ENCODE measurements at places on chromosomes 5 and 9.

GRCh38 chr5:28265877-28266276 is 1227.5 kb upstream of the CDH9 start:
- DNase-seq = no peak

DNA sequence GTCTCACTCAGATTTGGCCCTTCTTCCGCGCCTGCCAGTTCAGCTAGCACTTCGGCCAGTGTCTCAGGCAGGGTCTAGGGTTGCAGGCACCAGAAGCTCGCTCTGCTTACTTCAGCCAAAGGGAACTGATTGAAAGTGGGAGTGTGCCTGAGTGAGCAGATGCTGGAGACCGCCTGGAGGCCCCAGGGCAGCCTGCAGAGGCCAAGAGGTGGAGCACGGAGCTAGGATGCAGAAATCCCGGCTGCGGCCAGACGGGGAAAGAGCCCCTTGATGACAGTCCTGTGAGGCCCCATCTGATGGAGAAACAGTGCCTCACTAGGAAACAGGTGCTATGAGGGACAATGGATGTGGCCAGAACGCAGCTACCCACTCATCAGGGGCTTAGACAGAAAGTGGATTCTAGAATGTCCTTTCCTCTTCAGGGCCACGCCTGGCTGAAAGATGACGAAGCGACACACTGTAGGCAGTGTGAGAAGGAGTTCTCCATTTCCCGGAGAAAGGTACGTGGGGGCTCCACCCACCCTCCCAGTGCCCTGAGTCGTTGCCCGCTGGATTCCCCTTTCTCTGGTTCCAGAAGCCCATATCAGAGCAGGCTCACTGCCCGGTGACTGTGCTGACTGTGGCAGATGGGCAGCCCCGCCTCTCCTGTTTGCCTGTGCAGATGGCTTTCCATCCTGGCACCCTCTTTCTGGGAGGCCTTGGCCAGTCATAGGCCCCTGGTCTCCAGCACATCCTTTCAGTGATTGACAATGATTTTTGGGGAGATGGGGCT is 16.1 kb downstream of the HNRNPH1 start:
- peak; percentile 69 for DNase-seq

DNA sequence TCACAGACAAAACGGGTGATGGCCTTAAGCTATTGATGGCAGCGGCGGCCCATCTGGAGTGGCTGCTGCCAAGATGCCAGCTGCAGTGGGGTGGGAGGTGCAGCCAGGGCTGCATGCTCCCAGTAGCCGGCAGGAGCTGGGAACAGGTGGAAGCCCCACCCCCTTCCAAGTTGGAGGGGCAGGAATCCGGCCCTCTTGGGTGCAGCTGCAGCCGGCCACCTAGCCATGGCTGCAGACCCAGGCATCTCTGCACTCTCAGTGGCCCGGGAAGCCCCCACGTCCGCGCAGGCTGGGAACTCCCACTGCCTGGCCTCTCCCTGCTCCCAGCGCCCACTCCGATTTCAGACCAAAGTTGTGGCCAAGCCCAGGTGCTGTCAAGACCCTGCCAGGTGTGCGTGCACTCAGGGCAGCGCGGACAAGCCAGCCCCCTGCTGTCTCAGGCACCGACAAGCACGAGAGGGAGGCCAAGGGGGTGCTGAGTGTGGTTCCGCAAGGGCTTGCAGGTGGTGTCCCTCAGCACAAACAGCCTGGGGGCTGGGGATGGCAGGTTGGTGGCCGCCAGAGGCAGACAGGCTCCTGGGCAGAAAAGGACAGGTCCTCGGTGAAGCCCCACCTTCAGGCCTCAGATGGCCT is 115.1 kb upstream of the TSLP start:
- DNase-seq = no peak

GRCh38 chr9:97363661-97364299 is 48.1 kb upstream of the TDRD7 start:
- DNase-seq = no peak

DNA sequence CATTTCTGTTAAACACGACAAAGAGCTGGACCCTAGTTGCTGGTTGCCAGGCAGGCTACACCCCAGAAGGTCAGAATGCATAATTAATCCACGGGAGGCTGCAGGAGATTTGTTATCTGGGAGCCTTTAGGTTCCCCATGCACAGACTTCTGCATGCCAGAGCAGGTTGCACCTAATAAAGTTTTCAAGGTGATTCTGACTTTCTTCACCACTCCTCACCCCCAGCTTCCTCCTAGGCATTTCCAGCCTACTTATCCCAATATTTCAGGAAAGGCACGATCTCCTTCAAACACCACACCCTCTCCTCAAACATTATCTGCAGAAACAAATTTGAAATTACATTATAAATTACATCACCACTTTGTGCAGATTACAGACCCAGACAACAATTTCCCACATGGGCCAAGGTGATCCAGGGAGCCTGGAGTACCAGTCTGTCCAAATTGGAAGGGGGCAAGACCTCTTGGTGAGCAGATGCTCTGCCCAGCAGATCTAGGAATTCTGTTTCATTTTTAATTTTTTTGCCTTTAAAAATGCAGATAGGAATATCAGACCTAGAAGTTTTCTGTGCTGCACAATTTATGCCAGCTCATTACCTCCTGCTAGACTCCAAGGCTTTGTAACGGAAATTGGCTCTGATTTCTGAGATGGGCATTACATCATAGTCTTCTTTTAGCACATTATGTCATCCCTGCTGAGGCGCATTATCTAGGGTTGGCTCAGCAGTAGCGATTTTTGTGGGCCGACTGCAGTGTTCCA is 363.4 kb upstream of the SLC30A5 start:
- DNase-seq = peak; percentile 2

DNA sequence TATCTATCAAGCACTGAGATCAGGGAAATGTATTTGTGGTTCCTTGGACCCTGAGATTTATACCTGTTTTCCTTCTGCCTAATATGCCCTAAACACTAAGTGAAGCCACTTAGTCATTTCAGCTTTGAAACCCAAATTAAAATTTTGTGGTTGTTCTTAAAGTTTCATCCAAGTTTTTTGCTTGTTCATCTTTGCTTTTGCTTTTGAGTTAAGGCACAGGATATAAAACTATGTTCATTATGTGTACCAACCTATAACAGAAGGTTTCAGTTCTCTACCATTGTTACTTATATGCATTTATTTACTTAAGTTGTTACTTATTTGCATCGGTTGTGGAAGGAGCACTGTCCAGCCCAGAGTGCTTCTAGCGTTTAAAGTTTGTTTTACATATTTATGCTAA is 382.3 kb downstream of the PTPRD start:
- DNase-seq = no peak

DNA sequence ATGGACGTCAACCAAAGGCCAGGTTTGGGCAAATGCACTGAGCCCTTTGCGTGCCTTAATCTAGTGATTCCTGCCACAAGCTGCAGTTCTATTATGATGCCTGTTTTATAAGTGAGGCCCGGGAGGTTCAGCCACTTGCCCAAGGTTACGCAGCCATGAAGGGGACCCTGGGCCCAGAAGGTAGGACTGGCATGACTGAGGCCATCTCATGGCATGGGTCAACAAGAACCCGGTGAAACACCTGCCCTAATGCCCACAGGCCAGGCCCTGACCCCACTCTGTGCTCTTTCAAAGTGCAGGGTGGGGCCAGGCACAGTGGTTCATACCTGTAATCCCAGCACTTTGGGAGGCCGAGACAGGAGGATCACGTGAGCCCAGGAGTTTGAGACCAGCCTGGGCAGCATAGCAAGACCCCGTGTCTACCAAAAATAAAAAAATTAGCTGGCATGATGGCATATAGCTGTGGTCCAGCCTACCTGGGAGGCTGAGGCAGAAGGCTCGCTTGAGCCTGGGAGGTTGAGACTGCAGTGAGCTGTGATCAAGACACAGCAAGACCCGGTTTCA is 8.6 kb downstream of the NINJ1 start:
- DNase-seq = no peak

- DNase-seq = peak; percentile 19
These were observed 44.5 kb downstream of the SPRY4 start for GRCh38 chr5:142280066-142281007.

- DNase-seq = no peak
These were observed 26.0 kb upstream of the MAST4 start for GRCh38 chr5:66570201-66570600.

DNA sequence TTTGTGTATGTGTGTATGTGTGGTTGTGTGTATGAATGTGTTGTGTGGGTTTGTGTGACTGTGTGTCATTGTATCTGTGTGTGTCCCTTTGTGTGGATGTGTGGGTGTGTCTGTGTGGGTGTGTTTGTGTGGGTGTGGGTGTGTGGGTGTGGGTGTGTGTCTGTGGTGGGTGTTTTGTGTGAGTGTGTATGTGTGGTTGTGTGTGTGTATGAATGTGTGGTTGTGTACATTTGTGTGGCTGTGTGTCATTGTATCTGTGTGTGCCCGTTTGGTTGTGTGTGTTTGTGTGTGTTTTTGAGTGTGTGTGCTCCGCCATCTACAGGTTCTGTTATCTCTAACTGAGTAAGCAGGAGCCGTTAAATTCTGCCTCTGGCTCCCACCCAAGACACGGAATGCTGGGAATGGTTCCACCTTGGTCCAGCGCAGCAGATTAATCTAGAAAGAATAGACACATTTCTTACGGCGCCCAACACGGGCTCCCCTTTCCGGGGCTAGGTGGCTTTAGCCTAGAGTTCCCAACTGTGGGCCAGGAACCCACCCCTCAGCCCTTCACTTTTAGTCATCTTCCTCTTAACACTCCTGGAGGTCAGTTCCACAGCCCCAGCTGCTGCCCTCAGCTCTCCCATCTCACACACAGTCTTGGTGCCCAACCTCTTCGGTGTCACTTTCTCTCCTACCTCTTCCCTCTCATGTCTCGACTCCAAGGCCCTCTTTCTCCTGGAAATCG is 197.1 kb downstream of the TTLL11 start:
- DNase-seq = peak; percentile 11

GRCh38 chr5:33205727-33206410 is 234.9 kb upstream of the TARS1 start:
- no peak for DNase-seq

DNA sequence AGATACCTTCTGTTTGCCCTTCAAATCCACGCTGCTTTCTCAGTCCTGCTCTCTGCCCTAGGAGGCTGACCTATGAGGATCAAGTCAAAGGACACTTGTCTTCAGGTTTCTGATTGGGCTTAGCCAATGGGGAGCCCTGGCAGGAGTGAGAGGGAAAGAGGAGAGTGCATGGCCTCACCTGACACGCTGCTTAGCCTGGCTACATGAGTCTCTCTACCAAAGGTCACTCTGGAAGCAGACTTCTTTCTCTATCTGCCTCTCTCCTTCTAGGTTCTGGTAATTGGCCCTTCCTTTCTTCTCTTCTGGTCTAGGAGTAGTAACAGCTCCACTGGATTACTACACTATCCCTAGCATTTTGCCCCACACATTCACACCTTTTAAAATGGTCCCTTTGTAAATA is 13.1 kb downstream of the ARSB start:
- DNase-seq = no peak

GRCh38 chr5:124061663-124062062 is 549.7 kb downstream of the CSNK1G3 start:
- DNase-seq = no peak

GRCh38 chr5:112063856-112064255 is 306.9 kb upstream of the NREP start:
- DNase-seq = no peak

GRCh38 chr9:14593406-14593805 is 99.8 kb downstream of the ZDHHC21 start:
- no peak for DNase-seq

DNA sequence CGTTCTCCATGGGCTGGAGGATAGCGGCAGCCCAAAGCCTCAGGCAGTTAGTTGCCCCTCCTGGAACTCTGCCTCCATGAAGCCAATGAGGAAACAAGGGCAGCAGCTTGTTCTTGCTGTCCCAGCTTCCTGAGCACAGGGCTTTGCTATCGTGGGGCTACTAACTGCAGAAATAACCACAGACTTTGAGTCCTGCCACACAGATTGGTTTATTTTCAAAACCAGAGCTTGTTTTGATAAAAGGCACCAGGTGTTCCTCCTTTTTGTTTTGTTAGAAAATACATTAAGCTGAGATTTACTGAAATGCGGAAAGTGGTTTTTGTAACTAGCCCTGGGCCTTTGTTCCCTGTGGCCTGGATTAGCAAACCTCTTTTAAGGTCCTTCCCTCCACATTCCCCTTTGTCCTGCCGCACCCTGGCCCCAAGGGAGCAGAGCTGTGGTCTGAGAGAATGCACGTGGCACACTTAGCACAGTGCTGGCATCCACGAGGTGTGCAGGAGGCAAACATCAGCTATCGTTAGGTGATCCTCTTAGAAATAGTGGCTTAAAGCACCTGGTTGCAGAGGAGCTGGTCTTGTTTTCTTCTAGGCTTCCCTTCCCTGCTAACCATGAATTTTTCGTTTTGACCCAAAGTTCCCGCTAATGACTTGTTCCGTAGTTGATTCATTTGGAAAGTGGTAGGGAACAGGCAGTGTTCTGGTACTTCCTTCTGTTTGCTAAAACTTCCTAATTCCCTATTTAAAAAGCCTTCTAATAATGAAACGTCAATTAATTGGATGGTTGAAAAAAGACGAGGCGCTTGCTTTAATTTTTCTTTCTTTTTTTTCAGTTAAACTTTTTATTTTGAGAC is 21.5 kb downstream of the MVB12B start:
- DNase-seq = peak; percentile 47

- DNase-seq = no peak
These were observed 293.1 kb upstream of the CCNH start for GRCh38 chr5:87705876-87706275.

DNA sequence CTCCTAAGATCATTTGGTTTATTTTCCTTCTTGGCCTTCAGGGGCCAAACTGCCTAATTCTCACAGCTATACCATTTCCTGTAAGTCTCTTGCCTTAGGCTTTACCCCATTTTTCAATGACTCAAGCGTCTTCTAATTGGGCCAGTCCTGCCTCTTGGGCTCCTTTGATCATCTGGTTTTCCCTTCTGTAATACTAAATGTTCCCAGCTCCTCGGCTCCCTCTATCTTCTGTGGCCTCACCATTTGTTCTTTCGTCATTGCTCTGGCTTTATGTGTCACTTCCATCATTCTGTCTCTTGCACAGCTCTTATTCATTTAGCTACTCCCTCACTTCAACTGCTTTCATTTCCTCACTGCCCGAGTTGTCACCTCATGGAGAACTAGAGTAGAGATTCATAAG is 14.5 kb upstream of the SPINK7 start:
- DNase-seq = no peak

- DNase-seq = peak; percentile 19
These were observed 5.3 kb downstream of the RAB14 start for GRCh38 chr9:121196389-121196788.

- no peak for DNase-seq
These were observed 123.6 kb downstream of the SAXO1 start for GRCh38 chr9:18909140-18910018.

DNA sequence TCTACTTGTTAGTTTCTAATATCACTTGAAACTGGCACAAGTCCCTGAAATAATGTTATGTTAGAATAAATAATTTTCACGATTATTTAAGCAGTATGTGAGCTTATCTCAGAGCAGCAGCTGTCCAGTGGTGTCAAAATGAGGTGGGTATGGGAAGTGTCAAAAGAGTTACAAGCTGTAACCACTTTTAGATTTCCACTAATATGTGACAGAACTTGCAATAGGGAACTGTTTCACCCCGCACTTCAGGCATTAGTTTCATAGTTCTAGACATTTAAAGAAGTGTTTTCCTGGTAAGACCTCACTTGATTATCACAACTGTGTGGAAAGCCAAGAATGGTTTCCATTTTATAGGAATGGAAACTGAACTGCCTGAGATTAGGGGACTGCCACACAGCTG is 2.9 kb upstream of the ISCA1 start:
- DNase-seq = no peak
